Renal cortex interstitium (tissue), 15 donors: ENCODE measurements at places on chromosomes 2 and 18. TPM values are rescaled to one million over a fixed set of nuclear protein-coding genes. Genes with fewer than 3 reads are reported as not detected.

FOXI3 gene
- polyA plus RNA-seq: 0.12 TPM

BMPR2 gene
- polyA plus RNA-seq: 49.9 TPM

KIF1A gene
- 11.4 TPM for polyA plus RNA-seq

CGREF1 gene
- 7.4 TPM for polyA plus RNA-seq

DNA sequence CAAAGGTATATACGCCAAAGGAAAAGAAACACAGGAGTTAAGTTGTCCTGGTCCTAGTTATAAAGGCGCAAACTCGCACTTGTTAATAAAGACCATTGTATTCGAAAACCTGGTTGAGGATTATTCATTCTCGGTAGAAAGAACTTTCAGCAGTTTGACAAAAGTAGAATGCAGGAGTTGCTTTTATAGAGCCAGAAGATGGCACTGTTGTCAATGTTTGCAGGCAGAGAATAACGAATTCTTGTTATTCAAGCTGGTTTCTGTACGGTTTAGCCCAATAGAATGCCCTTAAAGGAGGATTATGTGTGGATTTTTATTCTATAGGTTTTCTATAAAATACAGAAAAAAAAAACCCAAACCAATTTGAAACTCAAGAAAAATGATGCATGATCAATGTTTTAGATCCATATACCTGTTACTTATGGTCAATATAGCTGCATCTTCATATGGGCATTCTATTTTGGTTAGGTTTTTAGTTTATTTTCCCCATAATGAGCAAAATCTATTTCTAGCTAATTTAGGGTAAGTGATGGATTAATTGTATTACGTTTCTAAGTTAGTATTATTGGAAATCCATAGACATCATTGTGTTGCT is 510.3 kb downstream of the PLCL1 start:
- DNase-seq: peak; percentile 30

GRCh38 chr2:200787351-200788120 is 24.2 kb upstream of the BZW1 start:
- no peak for DNase-seq

GRCh38 chr18:70256184-70256583 is 32.7 kb upstream of the SOCS6 start:
- no peak for DNase-seq

DNA sequence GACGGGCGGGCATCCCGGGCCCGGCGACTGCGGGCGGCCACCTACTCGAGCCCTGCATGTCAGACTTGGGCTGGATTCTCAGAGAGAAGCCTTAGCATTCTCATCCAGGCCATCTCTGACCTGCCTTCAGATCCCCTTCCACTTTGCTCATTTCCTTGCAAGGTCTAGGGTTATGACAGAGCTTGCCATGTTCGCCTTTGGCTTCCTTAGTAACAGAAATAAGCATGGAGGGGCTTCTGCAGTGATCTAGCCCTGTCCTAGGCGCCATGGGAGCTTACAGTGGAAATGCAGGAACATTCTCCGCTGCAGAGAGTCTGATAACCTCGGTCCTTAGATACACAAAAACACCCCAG is 632 bp upstream of the ACVR1 start:
- DNase-seq: no peak

GRCh38 chr2:50712569-50712968 is 319.4 kb downstream of the NRXN1 start:
- DNase-seq: no peak

DNA sequence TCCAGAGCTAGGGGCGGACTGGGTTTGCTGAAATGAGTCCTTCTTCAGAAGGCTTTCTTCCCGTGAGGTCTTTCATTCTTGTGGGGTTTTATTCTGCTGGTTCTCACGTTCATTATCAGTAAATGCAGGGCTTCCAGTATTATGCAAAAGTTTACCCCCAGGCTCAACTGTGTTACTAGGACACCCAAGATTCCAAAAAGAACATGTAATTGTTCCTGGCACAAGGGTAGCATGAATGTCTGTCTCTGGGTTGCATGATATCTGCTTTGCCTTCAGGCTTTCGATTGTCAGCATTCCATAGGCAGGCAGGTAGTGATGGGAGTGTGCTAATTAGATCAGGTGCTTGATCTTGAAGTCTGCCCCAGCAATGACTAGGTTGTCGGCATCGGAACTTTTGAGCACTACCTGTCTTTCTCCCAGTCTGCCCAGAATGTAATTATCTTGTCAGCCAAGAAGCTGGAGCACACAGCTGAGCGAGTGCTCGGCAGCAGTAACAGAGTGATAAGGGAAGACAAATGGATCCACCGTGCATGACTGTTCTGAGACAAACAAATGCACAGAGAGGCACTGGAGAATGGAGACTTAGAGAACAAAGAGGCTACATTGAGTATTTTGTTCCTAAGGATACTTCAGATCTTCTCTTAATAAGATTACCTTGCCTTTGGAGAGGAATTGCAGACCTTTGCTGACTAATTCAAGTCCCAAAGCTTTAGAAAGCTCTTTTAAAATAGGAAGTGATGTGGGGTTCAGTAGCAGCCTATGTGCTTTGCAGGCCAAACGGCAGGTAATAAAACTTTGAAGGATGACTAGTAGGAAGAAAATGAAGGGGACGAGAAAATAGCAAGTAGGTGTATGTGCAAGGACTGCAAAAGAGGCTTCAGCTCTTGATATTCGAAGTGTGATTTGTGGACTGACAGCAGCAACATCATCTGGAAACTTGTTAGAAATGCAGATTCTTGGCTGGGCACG is 41.9 kb downstream of the ITGB6 start:
- DNase-seq: no peak

- DNase-seq: no peak
Measured at GRCh38 chr18:53843113-53843760, 381.2 kb downstream of the MBD2 start.

DNA sequence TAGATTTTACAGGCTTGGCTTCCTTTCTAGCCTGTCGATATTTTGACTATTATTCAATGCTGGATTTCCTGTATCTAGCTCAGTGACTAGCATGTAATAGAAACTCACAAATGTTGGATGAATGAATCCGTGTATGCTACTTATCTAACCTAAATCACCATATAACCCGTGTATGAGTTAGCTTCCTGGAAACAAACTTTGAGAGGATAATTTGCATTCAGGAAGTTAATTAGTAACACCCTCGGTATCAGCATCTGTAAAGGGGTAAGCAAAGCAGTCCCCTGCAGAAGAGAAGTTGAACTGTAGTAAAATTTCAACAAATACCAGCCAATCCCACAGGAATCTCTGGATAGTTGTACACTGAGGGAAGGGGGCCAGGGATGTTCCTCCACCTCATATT is 269.4 kb upstream of the LRATD1 start:
- no peak for DNase-seq
